ENCODE measurements at places on chromosomes 16 and 17. TPM values are rescaled to one million over a fixed set of nuclear protein-coding genes. Genes with fewer than 3 reads are reported as not detected.

GRCh38 chr17:46878055-46878454, 26.7 kb downstream of the WNT9B start:
- no peaks in the 10 kb centered on the region for H3K27me3 ChIP-seq
- H3K36me3 ChIP-seq = no peaks in the 10 kb centered on the region
- H3K4me3 ChIP-seq = no peak overlapping the region
- H3K4me1 ChIP-seq = peaks cover 25% of the 10 kb centered on the region
- peak; percentile 82 for DNase-seq

DNA sequence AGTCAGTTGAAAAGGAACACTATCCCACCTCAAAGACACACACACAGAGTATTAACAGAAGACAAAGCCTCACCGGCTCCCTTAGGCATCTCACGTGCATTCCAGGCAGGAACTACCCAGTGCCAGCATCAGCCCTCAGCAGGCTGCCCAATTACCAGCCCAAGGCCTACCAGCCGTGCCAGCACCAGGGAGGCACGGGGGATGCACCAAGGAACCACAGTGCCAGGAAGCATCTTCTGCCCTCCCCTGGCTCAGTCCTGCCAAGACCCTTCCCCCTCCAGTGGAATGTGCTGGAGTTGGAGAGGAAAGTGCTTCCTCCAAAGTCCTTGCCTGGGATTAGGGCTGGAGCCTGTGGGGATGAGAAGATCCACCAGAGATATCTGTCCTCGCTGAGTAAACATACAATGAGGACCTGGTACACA, 11.0 kb upstream of the KRT19 start:
- H3K4me3 ChIP-seq = no peak overlapping the region
- no peaks in the 10 kb centered on the region for H3K36me3 ChIP-seq
- H3K4me1 ChIP-seq = no peaks in the 10 kb centered on the region
- no peak overlapping the region for H3K27ac ChIP-seq

GRCh38 chr17:56699186-56699894, 105.8 kb downstream of the NOG start:
- no peaks in the 10 kb centered on the region for H3K36me3 ChIP-seq
- no peak overlapping the region for H3K4me3 ChIP-seq
- no peaks in the 10 kb centered on the region for H3K4me1 ChIP-seq
- H3K27me3 ChIP-seq = no peaks in the 10 kb centered on the region
- DNase-seq = no peak

DNA sequence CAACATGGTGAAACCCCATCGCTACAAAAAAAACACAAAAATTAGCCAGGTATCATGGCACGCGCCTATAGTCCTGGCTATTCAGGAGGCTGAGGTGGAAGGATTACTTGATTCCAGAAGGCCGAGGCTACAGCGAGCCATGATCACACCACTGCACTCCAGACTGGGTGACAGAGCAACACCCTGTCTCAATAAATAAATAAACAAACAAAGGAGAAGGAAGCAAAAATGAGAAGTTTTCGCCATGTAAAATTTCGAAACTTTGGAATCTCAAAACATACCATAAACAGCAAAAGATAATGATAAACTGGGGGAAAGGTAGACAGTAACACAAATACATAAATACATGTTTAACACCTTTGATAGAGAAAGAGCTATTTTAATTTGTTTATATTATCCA, 130.9 kb downstream of the ZFHX3 start:
- H3K4me1 ChIP-seq = peaks cover 7% of the 10 kb centered on the region
- DNase-seq = no peak
- H3K36me3 ChIP-seq = no peaks in the 10 kb centered on the region
- no peak overlapping the region for H3K4me3 ChIP-seq

DNA sequence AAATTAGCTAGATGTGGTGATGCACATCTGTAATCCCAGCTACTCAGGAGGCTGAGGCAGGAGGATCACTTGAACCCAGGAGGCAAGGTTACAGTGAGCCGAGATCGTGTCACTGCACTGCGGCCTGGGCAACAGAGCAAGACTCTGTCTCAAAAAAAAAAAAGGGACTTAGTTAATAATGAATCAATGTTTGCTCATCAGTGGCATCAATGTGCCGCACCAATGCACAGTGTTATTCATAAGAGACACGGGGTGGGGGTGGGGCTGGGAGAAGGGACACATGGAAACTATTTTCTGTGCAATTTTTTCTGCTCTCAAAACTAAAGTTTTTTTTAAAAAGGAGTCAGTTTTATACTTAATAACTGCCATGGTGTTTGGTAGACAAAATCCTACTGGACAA, 6.8 kb upstream of the ATP2C2 start:
- no peak for DNase-seq
- H3K27ac ChIP-seq = no peak overlapping the region
- peaks cover 10% of the 10 kb centered on the region for H3K27me3 ChIP-seq
- no peaks in the 10 kb centered on the region for H3K4me1 ChIP-seq
- no peak overlapping the region for H3K4me3 ChIP-seq

DNA sequence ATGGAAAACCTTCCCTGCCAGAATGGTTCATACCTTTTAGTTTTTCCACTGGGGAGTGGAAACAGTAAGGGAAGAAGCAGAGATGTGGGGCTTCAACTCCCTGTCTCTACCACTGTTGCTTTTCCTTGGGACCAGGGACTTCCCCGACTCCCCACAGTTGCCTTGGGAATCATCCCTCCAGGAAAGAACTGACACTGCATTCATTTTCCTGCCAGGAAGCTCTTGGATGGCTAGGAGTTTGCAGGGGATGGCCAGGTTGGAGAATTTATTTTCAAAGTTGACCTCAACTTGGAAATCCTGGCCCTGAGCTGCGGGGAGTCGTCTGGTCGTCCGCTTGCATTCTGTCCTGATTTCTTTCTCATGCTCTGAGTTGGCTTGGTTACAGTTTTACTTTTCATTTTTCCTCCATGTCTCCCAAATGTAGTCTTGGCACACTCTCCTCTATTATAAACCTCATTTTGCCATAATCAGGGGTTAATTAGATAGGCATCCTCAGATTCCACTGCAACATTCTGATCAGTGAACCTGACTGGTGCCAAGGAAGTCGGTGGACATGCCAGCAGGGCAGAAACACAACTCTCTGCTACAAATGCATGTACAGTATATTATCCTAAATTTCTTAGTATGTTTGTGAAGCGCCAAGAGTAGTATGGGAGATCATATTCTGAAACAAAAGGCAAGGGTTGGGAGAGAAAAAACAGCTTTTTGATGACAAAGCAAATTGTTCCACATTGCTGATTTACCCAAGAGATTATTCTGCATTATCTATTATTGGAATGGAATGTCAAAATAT, 220.5 kb upstream of the XYLT1 start:
- H3K4me3 ChIP-seq = no peak overlapping the region
- no peaks in the 10 kb centered on the region for H3K4me1 ChIP-seq
- H3K27ac ChIP-seq = no peak overlapping the region
- no peaks in the 10 kb centered on the region for H3K36me3 ChIP-seq
- H3K27me3 ChIP-seq = no peaks in the 10 kb centered on the region

DNA sequence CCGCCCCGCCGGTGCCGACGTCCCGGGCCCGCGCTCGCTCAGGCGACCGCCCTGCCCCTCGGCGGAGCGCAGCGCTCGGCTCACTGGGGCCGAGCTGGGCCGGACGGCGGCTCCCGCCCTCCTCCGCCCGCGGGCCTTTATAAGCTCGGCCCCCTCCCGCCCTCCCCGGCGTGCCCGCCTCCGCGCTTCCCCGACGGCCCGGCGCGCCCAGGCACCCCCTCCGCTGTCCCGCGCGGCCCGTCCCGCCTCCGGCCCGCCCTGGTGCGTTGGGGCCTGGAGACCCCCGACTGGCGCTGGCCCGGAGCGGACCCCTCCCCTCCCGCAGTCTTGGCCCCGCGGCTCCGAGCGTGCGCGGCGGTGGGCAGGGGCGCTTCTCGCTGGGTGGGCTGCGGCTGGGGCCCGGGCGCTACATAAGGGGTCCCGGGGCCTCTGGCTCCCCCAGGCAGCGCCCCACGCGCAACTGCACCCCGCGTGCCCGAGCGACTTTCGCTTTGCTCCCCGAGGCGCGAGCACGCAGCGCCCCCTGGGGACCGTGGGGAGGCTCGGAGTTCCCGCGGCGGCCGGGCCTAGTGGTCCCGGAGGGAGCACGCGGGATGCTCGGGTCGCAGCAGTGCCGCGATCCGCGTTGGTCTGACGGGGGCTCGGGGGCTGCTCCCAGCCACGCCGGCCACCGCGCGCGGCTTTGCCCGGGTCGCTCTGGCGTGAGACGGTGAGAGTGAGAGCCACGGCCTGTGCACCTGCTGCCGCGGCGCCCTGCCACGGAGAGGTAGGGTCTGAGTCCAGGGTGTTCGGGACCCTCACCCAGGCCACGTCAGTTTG, at the start of gene PIEZO1:
Gene PIEZO1 (minus strand): TSS at position 115 of the 819 bp plus-strand sequence. CDS start 256 bp downstream, outside the sequence.
- peak within 1 kb of the TSS; percentile 84 for H3K4me3 ChIP-seq
- H3K27ac ChIP-seq = peak within 1 kb of the TSS; percentile 90
- H3K4me1 ChIP-seq = peaks cover 60% of the 10 kb centered on the region
- H3K36me3 ChIP-seq = no peaks in the 10 kb centered on the region
- peak; percentile 97 for DNase-seq

DNA sequence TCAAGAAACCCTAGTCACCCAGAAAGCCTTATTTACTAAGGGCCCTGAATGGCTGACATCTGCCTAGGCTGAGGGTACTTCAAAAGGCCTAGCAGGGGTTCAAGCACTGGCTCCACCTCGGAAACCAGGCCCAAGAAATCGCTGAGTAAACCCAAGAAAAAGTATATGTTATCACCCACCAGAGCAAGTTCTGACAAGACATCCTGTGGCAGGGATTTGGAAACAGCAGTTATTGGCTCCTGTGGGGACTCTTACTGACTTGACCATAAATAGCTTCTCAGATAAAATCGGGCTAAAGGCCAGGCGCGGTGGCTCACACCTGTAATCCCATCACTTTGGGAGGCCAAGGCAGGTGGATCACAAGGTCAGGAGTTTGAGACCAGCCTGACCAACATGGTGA, 12.2 kb downstream of the ATP6V0D1 start:
- H3K4me1 ChIP-seq = peaks cover 97% of the 10 kb centered on the region
- H3K27me3 ChIP-seq = no peaks in the 10 kb centered on the region
- DNase-seq = no peak
- H3K27ac ChIP-seq = no peak overlapping the region

DNA sequence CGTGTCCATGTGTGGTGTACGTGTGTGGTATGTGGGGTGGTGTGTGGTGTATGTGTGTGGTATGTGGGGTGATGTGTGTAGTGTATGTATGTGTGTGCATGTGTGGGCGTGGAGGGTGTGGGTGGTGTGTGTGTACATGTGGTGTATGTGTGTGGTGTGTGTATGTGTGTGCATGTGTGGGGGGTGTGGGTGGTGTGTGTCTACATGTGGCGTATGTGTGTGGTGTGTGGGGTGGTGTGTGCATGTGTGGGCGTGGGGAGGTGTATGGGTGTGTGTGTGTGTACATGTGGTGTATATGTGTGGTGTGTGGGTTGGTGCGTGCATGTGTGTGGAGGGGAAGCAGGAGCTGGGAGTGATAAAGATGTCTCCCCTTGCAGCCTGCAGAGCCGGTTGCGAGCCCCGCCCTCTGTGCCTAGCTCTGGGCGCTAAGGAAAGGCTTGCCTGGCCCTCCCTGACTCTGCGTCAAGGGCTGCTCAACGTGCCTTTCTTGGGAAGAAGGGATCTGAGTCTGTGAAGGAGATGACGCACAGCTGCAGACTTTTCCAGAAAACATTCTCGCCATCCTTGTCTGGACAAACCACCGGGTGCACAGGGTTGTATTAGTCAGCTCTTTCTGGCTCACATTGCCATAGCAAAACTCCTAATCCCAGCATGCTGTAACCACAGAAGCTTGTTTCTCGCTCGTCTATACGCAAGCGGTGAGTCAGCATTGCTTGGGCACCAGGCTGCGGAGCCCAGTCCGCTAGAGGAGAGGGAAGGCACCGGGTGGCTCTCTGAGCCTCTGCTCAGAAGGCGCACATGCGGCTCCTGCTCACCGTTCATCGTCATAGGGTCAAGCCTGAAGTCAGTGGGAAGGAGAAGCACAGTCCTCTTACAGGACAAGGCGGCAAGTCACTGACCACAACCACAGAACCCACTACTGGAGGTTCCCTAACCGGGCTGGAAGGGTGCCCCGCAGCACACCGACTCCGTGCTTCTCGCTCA, 2.0 kb upstream of the CD300H start:
- peaks cover 28% of the 10 kb centered on the region for H3K4me1 ChIP-seq
- DNase-seq = no peak
- no peak overlapping the region for H3K27ac ChIP-seq
- no peak overlapping the region for H3K4me3 ChIP-seq

DNA sequence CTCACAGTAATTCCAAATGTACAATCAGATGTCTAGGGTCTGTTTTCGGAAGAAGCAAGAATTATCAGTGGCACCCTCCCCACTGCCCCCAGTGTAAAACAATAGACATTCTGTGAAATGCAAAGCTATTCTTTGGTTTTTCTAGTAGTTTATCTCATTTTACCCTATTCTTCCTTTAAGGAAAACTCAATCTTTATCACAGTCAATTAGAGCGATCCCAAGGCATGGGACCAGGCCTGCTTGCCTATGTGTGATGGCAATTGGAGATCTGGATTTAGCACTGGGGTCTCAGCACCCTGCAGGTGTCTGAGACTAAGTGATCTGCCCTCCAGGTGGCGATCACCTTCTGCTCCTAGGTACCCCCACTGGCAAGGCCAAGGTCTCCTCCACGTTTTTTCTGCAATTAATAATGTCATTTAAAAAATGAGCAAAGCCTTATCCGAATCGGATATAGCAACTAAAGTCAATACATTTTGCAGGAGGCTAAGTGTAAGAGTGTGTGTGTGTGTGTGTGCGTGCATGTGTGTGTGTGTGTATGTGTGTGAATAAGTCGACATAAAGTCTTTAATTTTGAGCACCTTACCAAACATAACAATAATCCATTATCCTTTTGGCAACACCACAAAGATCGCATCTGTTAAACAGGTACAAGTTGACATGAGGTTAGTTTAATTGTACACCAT, 59.7 kb downstream of the HLF start:
- no peaks in the 10 kb centered on the region for H3K27me3 ChIP-seq
- no peaks in the 10 kb centered on the region for H3K36me3 ChIP-seq
- no peak for DNase-seq
- no peak overlapping the region for H3K4me3 ChIP-seq
- H3K27ac ChIP-seq = no peak overlapping the region
- no peaks in the 10 kb centered on the region for H3K4me1 ChIP-seq

- no peaks in the 10 kb centered on the region for H3K27me3 ChIP-seq
- H3K36me3 ChIP-seq = no peaks in the 10 kb centered on the region
- H3K27ac ChIP-seq = no peak overlapping the region
- H3K4me1 ChIP-seq = no peaks in the 10 kb centered on the region
Measured at GRCh38 chr17:53979991-53980390, 157.3 kb downstream of the KIF2B start.

PMM2 gene
- total RNA-seq = 33.6 TPM

SLFN14 gene
- total RNA-seq = 6.2 TPM

PRSS8 gene
- total RNA-seq = not detected

KRTAP2-2 gene
- not detected for total RNA-seq

ATP1B2 gene
- 6.7 TPM for total RNA-seq

NOS2 gene
- 0.40 TPM for total RNA-seq
